ENCODE measurements at places on chromosomes 1 and 21. TPM values are rescaled to one million over a fixed set of nuclear protein-coding genes. Genes with fewer than 3 reads are reported as not detected.

The FAM229A gene
- 13.4 TPM for total RNA-seq

- DNase-seq, result no peak
Measured at GRCh38 chr21:37006486-37007291, at the start of gene RIPPLY3. Gene RIPPLY3 (plus strand): TSS chr21:37006702. CDS start chr21:37006773, 71 bp downstream.

- DNase-seq, result no peak
Measured at GRCh38 chr1:37994886-37995566, 5.2 kb upstream of the SF3A3 start.

The TSACC gene
- total RNA-seq, result 3.6 TPM

- no peak for DNase-seq
Measured at GRCh38 chr1:154166207-154166606, 11.3 kb upstream of the NUP210L start.

The IL24 gene
- total RNA-seq, result 1.1 TPM
